ENCODE measurements at places on chromosomes 3 and 15.

GRCh38 chr3:190486908-190487607 is 26.8 kb upstream of the IL1RAP start:
- no peak for DNase-seq

- DNase-seq: peak; percentile 38
These were observed 60.2 kb downstream of the PIAS1 start for GRCh38 chr15:68114356-68114755.

GRCh38 chr15:70121624-70122302 is 24.0 kb upstream of the TLE3 start:
- DNase-seq: no peak

GRCh38 chr15:66761726-66762595 is 59.9 kb downstream of the SMAD6 start:
- DNase-seq: no peak

GRCh38 chr3:27880969-27881892 is 159.1 kb upstream of the EOMES start:
- peak; percentile 16 for DNase-seq

DNA sequence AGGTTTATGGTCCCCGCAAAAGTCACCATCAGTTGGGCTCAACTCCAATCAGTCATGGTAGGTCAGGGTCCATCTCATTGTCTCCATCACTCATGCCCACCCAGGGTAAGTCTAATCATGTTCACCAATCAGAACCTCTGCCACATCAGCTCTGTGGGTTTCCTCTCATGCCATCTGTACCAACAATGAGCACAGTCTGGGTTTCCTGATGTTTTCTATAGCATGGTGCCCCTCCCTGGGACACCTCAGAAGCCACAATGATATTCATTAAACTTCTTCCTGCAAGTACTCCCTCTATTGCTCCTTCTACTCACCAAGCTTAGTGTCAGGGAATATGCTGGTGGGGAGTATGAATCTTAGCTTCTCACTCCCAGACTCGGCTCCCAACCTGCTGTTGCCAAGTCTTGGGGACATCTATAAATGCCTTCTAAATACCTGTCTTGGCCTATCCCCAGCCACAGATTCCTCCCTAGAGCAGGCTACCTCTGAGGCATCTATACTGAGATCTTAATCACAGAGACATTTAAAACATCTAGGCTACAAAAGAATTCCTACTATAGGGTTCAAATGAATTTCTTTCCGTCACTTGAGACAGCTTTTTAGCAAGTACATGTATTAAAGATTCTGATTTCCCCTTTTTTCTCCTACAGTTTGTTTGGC is 5.0 kb upstream of the CCR2 start:
- DNase-seq: no peak

GRCh38 chr3:28013864-28014473 is 227.4 kb upstream of the CMC1 start:
- no peak for DNase-seq

DNA sequence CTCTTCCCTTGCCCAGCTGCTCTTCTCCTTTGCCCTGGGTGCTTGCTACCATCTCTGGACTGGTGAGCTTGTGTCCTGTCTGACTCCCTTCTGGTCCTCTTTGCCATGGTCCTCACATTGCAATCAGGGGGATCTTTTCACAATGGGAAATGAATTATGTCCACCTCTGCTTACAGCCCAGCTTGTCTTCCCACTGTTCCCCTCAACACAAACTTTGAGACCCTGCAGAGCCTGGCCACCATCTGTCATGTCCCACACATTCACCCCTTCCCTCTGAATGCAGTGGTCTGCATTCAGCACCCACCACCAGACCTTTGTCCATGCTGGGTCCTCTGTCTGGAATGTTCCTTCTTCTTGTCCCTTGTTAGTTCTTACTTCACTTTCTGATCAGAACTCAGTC is 100.5 kb downstream of the ABHD5 start:
- no peak for DNase-seq

- DNase-seq: no peak
These were observed 10.5 kb upstream of the C3orf49 start for GRCh38 chr3:63808633-63809032.

GRCh38 chr3:54853573-54854404 is 74.1 kb downstream of the LRTM1 start:
- DNase-seq: peak; percentile 34

DNA sequence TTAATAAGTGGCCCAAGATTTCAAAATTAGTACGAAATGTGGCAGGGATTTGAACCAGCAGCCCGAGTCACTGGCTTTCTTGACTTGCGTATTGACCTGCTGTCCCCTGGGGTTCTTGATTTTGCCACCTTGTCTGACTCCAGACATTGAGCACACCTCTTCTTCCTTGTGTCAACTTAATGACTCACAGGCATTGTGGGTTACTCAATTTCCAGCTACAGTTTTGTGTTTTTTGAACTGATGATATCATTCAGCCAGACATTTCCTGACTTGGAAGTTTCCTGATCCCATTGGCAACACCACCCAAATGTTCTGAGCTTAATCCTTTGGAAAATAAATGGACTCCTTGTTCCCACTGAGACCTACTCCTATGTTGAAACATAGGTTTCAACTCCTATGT is 64.2 kb downstream of the MOBP start:
- DNase-seq: no peak

DNA sequence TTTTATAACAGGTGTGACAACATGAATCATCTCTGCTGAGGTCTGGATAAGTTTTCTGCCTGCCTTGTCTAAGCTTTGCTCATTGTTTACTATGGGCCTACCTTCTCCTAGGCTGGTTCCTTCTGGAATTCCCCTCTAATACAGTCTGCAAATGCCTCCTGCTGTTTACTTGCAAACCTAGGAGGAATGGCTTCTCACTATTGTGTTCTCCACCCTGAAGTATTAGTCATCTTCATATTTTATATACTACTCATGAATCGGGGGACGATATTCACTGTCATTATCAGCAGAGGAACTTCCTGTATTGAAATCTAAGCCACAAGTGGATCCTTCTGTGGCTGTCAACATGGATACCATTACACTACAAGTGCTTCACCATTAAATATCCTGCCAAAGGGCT is 154.8 kb downstream of the PLCL2 start:
- no peak for DNase-seq

GRCh38 chr15:56052395-56053045 is 59.1 kb upstream of the NEDD4 start:
- peak; percentile 60 for DNase-seq

GRCh38 chr3:76028774-76029173 is 243.4 kb upstream of the ZNF717 start:
- no peak for DNase-seq

- DNase-seq: peak; percentile 64
These were observed 15.5 kb upstream of the SCAANT1 start for GRCh38 chr3:63927422-63928280.

DNA sequence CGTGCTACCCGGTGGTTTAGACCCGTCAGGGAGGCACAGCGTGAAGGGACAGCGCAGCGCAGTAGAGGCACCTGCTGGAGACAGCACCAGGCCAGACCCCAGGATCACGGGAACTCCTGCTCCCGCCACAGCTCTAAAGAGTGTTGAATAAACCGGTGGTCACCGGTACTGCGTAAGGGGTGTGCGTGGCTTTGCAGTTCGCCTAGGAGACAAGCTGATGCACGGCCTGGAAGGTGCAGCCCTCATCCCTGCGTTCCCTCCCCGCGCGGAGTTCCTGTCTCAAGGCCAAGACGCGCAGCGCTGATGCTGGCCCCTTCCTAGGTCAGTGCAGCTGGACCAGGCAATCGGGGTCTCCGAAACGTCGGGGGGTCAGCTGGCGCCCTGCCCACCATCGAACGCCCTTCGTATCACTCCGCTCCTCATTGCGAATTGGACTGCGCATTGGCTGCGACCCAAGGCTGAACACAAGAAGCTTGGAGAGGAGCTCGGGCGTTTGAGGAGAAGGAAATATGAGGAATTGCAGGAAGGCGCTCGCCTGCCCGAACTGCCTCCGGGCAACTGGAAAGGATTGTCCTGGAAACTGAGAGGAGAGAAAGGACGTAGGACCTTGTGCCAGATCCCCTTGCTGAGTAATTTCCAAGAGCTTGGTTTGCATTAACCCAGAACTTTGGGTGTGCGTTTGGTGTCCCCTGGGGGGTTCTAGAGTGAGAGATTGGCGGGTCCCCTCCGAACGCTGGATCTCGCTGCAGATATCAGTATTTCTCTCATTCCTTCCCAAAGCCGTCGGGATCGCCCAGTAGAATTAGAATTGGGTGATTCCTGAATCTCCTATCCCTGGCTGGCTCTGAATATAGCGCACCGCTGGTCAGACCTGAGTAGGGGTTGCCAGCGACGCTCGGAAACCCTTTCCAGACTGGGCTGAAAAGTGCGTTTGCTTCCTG is 2.3 kb upstream of the SOX14 start:
- DNase-seq: no peak

GRCh38 chr3:163175970-163176369 is 1679.4 kb downstream of the OTOL1 start:
- no peak for DNase-seq

DNA sequence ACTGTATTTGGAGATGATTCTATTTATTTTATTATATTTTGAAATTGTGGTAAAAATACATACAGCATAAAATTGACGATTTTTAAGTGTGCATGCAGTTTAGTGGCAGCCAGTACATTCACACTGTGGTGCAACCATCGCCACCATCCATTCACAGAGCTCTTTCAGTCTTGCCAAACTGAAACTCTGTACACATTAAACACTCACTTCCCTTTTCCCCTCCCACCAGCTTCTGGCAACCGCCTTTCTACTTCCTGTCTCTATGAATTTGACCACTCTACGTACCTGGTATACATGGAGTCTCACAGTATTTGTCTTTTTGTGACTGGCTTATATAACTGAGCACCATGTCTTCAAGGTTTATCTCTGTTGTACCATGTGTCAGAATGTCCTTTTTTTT is 303.3 kb upstream of the ATP10A start:
- peak; percentile 25 for DNase-seq

DNA sequence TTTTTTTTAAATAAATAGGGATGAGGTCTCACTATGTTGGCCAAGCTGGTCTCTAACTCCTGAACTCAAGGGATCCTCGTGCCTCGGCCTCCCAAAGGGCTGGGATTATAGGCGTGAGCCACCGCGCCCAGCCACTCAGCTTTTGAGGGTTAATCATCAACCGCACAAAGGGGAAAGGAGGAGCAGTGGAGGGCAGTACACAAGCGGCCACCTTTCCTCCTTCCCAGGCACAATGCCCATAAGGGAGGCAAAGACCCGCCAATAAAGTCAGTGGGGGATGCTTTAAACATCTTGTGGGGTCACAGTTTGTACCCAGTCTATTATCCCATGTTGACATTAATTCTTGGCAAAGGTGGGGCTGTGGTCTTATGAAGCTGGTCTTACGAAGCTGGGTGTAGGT is 32.4 kb downstream of the EHD4 start:
- DNase-seq: no peak

GRCh38 chr3:141388395-141388794 is 20.1 kb downstream of the ZBTB38 start:
- no peak for DNase-seq

DNA sequence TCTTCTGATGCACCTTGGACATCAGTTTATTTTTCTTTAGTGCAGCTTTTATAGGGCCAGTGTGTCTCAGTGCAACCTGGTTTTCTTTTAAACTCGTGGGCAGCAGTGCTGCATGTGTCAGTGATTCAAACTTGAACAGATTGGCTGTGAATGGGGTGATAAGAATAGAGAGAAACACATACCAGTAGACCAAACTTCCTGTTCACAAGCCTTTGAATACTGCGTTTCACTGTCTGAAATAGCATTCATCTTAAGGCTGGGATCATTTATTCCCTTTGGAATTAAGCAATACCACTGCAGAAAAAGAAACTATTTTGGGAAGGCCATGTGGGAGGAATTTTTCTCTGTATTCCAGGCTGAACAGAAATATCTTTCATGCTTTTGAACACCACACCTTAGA is 51.7 kb downstream of the PHLDB2 start:
- DNase-seq: no peak

GRCh38 chr3:10933021-10933420 is 59.5 kb upstream of the SLC6A1 start:
- no peak for DNase-seq

- no peak for DNase-seq
These were observed 22.1 kb upstream of the CHRM5 start for GRCh38 chr15:33946152-33946551.

GRCh38 chr3:13002398-13003124 is 70.7 kb downstream of the IQSEC1 start:
- peak; percentile 77 for DNase-seq

DNA sequence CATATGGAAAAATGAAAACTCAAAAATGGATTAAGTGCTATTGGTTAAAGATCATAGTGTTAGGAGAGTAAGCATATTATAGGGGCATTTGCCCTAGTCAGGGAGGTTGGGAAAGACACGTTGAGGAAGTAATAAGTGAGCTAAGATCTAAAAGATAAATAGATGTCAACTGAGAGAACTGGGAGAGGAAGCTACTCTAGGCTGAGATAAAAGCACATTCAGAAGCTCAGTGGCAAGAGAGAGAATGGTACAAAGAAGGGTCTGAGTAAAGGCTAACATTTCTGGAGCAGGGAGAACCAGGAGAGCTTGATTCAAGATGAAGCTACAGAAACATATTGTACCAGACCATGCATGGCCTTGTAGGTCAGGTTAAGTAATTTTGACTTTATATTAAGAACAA is 63.9 kb downstream of the TRPC1 start:
- no peak for DNase-seq

DNA sequence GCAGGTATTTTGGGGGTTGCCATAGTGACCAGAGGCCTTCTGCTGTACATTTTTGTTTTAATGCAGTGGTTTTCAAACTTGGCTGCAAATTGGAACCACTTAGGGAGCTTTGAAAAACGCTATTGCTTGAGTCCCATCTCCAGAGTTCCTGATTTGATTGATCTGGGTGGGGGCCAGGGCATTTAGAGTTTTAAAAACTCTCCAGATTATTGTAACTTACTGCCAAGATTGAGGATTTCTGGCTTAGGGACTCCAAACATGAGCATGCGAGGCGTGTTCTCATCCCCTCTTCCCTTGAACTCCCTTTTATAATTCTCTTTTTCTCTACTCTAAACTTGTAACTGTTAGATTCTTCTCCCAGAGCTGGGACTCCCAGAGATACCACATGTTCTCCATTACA is 340.8 kb upstream of the SUCLG2 start:
- no peak for DNase-seq

GRCh38 chr3:13011573-13012220 is 61.5 kb downstream of the IQSEC1 start:
- peak; percentile 91 for DNase-seq

DNA sequence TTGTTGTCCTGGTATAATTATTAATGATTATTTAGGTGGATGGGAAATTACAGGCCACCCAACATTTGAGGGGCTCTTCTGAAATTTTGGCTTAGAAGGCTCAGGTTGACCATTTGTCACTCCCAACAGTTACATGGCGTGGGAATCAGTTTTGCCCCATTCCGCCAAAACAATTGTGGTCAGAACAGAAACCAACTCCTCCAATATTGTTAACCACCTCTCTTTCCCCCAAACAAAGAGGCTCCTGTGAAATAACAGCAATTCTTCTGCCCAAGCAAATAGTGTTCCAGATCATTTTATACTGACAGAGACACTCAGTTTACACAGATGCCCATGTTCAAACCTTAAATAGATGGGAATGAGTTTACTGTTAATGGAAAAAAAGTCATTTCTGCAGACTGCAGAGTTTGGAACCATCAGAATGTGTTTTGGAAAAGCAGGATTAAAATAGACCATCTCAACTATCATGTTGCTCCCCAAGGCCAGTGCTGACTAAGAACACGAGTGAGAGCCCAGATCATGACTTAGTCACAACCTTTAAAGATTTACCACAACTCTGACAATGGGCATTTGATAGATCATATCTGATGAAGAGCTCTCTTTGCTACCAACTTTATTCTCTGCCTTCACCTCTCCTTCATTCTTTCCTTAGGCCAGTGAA is 102.1 kb downstream of the DUT start:
- no peak for DNase-seq

Measured in NAMALWA (cell line).